ENCODE measurements at places on chromosomes 13 and 19. TPM values are rescaled to one million over a fixed set of nuclear protein-coding genes. Genes with fewer than 3 reads are reported as not detected.

Gene ZNF177
- 2.6 TPM for polyA plus RNA-seq

- no peak for DNase-seq
Observed at GRCh38 chr19:6970443-6970842, 50.8 kb downstream of the MBD3L2B start.

- DNase-seq, result peak; percentile 95
Observed at GRCh38 chr19:47778049-47778953, at the start of gene SELENOW. TSS of gene SELENOW (plus strand) at chr19:47778703. CDS start at chr19:47778786, 83 bp downstream.

Gene ZNF506
- polyA plus RNA-seq, result 2.5 TPM

Gene ZNF724
- polyA plus RNA-seq, result 3.3 TPM

Gene KIRREL2
- polyA plus RNA-seq, result 0.62 TPM

- no peak for DNase-seq
Observed at GRCh38 chr13:75385708-75386083, 96.3 kb downstream of the TBC1D4 start.

- no peak for DNase-seq
Observed at GRCh38 chr13:97193577-97193976, 28.6 kb upstream of the MBNL2 start.

Gene SPIB
- polyA plus RNA-seq, result 16.6 TPM

GRCh38 chr19:13935765-13936510 lies 2.3 kb downstream of the PODNL1 start:
- DNase-seq, result no peak

Gene TIMM29
- polyA plus RNA-seq, result 21.5 TPM

DNA sequence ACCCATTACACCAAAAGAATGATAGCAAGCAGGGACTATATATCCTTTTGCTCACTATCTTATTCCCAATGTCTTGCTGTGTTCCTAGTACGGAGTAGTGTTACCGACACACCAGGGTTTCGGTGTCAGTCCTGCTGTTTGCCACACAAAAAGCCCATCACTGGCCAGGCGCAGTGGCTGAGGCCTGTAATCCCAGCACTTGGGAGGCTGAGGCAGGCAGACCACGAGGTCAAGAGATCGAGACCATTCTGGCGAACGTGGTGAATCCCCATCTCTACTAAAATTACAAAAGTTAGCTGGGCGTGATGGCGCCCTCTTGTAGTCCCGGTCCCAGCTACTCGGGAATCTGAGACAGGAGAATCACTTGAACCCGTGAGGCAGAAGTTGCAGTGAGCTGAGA lies 1467.3 kb upstream of the MIR17HG start:
- no peak for DNase-seq

DNA sequence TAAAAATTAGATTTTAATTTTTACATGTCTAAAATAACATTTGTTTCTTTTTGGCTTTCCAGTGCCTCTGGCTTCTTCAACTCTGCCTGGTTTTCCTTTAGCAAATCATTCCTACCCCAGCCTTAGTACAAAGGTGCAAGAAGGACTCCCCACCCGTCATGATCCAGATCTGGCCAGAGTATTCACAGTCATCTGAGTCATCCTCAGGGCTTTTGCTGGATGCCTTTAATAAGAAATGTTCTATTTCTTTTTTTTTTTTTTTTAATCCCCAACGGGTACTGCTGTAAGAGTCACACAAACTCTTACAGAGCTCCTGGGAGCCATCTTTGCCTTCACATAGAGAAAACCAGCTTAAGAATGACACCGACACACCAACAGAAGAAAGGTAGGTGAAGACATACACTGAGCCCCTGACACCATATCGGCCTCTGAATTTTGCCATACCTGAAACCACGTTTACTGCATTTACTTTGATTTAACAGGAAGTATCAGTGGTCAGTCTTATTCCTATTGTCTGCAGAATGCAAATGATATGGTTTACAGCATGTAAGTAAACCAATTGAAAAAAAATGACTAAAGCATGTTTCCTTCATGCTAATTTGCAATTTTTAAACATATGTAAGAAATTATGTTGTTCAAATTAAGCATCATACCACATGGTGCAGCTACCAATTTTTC lies 184.4 kb downstream of the NALCN start:
- no peak for DNase-seq

Gene SNRNP70
- polyA plus RNA-seq, result 237 TPM

Gene ELSPBP1
- polyA plus RNA-seq, result not detected

DNA sequence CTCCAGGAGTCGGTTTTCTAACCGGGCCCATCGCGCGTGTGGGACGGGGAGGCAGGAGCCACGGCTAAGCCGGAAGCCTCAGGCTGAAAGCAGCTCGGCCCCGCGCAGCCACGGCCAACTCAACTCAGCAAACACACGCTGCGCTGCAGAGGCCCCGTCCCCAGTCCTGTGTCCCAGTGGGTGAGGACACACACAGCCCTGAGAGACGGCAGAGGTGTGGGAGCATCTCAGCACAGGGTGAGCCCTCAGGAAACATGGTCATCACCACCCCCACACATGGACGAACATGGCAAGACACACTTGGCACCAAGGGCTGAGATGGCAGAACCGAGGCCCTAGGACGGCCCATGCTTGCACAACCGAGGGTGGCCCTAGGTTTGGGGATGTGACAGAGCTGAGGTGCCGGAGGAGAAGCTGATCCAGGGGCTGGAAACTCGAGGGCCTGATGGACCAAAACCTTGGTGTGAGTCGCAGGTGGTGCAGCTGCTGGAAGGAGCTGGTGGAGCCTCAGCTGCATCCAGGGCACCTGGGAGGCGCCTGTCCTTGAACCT lies 29.0 kb upstream of the C13orf46 start:
- no peak for DNase-seq

Gene CYP4F8
- polyA plus RNA-seq, result not detected

DNA sequence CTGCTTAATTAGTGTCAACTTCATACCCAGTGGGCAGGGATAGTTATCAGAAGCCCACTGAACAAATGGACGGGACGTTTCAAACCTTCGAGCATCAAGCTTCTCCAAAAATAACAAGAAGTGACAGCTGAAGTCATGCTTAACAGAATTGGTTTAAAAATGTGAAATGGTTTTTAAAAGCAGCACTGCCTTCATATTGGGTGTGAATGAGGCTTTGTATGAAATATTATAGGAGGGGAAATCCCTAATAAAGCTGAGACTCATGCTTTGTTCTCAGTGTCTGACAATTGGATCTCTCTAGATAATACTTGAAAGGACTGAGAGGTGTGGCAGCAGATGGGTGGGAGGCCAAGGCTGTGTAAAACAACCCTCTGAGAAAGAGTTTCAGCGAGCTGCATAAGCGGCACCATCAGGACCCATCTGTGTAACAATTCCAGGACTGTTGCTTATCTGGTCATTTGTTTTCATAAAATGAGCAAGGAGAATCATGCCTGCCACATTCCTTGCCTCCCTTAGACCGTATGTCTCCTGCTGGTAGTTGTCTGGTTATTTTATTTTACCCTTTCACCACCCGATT lies 667.7 kb downstream of the DIAPH3 start:
- DNase-seq, result no peak

- DNase-seq, result peak; percentile 59
Observed at GRCh38 chr19:7450243-7451223, 38.3 kb downstream of the PEX11G start.

DNA sequence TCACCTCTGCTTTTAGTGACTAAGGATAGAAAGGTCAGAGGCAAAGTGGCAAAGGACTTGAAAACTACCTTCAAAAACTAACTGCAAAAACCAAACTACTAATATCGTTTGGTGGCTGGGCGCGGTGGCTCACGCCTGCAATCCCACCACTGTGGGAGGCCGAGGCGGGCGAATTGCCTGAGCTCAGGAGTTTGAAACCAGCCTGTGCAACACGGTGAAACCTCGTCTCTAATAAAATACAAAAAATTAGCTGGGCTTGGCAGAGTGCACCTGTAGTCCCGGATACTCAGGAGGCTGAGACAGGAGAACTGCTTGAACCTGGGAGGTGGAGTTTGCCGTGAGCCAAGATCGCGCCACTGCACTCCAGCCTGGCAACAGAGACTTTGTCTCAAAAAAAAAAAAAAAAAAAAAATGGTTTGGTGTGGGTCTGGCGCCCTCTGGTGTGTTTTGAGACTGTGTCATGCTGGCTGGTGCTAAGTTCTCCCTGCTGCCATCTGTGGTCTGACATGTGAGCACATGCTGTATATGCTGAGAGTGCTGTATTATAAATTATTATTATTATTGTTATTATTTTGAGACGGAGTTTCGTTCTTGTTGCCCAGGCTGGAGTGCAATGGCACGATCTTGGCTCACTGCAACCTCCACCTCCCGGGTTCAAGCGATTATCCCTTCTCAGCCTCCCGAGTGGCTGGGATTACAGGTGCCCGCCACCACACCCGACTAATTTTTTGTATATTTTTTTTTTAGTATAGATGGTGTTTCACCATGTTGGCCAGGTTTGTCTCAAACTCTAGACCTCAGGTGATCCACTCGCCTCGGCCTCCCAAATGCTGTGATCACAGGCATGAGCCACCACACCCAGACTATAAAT lies 36.0 kb upstream of the RNF17 start:
- peak; percentile 78 for DNase-seq

DNA sequence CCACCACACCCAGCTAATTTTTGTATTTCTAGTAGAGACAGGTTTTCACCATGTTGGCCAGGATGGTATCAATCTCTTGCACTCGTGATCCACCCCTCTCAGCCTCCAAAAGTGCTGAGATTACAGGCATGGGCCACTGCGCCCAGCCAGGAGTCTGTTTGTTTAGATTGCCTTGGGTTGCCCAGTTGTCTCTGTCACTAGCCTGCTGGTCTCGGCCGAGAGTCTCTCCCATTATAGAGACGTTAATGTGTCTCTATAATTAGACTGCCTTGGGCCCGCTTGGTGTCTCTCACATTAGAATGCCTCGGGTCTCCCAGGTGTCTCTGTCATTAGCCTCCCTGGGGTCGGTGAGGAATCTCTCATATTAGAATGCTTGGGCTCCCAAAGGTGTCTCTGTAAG lies 1533.6 kb downstream of the UQCRFS1 start:
- no peak for DNase-seq

- DNase-seq, result no peak
Observed at GRCh38 chr13:25806264-25806974, 245.4 kb downstream of the SHISA2 start.

DNA sequence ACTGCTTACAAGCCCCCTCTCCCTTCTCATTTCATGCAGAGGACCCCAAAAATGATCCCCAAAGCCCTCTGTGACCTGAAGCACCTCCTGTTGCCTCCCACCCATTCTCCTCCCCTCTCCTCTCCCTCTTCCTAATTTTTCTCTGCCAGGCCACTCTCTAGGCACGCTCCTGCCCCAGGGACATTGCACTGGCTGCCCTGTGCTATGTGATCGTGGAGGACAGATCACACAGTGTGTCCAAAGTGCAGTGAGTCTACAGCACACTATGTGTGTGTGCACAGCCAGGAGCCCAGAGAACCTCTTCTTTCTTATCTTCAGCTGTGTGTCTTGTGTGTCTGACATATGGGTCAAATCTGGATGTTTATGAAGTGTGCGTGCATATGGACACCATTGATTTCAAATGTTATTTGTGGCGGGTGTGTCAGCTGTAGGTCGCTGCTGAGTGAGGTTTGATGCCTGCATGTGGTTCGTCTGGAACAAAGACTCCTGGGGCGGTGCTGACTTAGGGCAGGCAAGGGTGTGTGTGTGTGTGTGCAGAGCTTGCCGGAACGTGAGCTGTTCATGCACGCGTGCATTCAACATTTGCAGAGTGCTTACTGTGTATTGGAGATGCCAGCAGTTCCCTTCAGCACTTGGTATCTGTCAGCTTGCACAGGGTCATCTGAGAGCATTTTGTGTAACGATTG lies 2.1 kb upstream of the KLHL26 start:
- DNase-seq, result peak; percentile 21

DNA sequence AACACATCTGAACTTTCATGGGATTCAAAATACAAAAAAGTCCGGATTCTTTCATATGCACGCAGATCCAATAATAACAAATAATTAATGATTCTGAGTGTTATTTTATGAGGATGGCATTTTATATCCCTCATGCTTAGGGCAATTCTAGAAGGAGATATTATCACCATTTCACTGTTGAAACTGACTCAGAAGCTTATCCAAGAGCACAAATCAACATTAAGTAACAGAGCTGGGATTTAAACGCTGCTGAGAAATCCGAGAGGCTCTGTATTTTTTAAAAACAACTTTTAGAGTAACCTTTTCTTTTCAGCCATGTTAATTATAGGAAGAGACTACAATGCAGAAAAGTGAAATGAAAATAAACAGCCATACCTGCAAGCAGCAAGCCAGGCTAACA lies 30.3 kb downstream of the ATP7B start:
- DNase-seq, result no peak

- no peak for DNase-seq
Observed at GRCh38 chr13:67231289-67232000, 1.3 kb upstream of the PCDH9 start.

DNA sequence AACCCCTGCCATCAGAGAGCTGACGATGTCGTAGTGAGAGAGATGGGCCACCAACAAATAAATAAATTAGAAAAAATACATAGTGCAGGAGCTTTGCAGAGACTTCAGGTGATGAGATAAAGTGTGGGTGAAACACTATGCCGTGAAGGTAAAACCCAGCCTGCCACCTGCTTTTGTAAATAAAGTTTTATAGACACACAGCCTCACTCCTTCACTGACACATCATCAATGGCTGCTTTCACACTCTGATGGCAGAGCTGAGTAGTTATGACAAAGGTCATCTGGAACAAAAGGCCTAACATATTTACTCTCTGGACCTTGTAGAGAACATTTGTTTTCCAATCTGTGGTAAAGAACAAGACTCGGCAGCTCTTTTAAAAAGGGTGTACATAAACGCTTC lies 45.0 kb downstream of the MBD3L2B start:
- no peak for DNase-seq

- DNase-seq, result no peak
Observed at GRCh38 chr13:100547791-100548201, 40.8 kb downstream of the GGACT start.

Gene CPB2
- not detected for polyA plus RNA-seq

- no peak for DNase-seq
Observed at GRCh38 chr13:113999618-113999910, 25.7 kb upstream of the C13orf46 start.

Gene APOC4
- not detected for polyA plus RNA-seq

GRCh38 chr13:74820809-74821208 lies 661.2 kb downstream of the TBC1D4 start:
- DNase-seq, result no peak

Gene TMC4
- 174 TPM for polyA plus RNA-seq

Gene SYT5
- polyA plus RNA-seq, result 1.5 TPM

DNA sequence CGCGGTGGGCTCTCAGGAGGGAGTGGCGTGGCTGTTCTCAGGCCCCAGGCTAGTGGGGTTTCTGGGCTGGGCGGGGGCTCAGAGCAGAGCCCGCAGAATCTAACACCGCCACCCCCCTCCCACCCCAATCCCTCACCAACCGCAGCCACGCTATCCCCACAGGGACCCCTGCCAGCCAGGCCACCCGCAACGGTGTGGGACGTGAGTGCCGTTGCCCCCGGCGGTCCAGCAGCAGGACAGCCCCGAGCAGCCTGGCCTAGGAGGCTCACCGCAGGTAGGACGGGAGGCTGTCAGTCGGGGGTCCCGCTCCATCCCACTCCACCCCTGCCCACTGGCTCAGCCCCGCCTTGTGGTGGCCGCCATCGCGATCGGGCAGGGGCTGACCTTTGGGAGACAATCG lies at the start of gene NTN5:
TSS of gene NTN5 (minus strand) at position 24 of the 400 bp plus-strand sequence. CDS start 2,031 bp downstream, outside the sequence.
- DNase-seq, result no peak

Gene PSG11
- polyA plus RNA-seq, result not detected

Gene FGF22
- 0.12 TPM for polyA plus RNA-seq

Measured in small intestine (tissue), 16 donors.